ENCODE measurements at places on chromosomes 16 and 17.
A peak's percentile ranks its signal among the peaks of the same experiment; 100 is the strongest.

DNA sequence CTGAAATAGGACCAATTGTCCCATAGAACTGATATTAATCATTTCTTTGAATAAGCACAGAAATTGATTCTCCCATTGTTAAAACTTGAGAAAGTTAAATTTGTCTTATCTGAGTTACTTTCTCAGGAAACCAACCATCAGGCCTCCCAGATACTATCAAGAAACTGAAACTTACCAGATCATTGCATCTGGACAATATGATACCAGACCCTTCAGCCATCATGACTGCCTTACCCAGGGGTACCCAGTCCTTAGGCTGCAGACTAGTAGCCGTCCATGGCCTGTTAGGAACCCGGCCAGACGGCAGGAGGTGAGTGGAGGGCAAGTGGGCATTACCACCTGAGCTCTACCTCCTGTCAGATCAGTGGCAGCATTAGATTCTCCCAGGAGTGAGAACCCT is 7.8 kb downstream of the STXBP4 start:
- DNase-seq, result no peak

GRCh38 chr17:65813306-65813705 is 251.9 kb upstream of the AXIN2 start:
- no peak for DNase-seq

DNA sequence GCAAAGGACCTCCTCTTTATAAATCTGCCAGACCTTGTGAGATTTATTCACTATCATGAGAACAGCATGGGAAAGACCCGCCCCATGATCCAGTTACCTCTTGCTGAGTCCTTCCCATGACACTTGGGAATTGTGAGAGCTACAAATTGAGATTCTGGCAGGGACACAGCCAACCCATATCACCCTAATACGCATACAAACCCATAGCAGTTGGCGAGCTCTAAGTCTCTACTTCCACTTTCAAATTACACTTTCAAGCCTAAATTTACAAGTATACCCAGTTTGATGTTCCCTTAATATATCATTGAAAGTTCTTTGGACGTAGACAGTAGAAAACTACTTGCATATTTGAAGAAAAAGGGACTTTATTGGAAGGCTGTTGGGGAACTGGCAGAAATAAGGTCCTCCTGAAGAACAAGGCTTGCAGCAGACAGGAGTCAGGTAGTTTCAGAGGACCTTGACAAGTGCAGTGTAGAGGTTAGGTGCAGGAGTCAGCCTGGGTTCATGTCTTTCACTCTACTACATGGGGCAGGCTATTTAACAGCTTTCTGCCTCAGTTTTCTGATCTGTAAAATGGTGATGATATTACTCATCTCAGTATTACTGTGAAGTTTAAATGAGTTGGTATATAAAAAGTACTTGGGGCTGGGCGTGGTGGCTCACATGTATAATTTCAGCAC is 107.9 kb upstream of the EEF2KMT start:
- DNase-seq, result no peak

GRCh38 chr16:15502041-15502725 is 67.8 kb downstream of the BMERB1 start:
- peak; percentile 81 for DNase-seq

DNA sequence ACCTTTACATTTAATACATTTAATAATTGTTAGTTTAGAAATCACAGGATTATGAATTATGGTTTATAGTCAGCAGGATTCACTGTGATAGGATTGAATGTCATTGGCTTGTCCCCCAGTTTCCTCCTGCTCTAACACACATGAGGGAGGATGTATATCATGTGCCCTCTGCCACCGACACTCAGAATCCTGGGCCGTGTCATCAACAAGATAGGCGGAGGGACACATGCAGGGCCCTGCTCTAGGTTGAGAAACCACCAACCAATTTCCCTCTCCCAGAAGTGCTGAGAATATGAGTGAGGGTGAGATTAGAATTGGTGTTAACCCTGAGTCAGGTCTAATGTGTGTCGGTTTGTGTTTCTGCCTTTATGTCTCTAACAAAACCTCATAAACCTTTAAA is 85.1 kb downstream of the CES1 start:
- no peak for DNase-seq

DNA sequence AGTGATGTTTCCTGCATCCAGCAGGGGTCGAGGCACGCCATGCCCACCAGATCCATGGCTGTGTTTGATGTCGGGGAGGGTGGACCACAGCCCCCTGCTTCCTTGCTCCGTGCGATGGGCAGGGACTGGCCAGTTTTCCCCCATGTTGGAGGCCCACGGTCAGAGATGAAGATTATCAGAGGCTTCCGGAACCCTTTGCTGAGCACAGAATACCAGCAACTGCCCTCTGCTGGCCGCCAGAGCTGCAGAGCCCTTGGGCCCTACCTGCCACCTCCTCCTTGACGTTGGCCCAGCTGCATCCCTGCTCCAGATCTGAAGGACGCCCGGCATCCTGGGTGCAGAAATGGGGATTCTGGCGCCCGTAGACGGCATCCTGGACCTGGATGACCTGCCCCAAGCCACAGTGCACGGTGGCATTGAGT is 23.7 kb upstream of the BCO1 start:
- no peak for DNase-seq

DNA sequence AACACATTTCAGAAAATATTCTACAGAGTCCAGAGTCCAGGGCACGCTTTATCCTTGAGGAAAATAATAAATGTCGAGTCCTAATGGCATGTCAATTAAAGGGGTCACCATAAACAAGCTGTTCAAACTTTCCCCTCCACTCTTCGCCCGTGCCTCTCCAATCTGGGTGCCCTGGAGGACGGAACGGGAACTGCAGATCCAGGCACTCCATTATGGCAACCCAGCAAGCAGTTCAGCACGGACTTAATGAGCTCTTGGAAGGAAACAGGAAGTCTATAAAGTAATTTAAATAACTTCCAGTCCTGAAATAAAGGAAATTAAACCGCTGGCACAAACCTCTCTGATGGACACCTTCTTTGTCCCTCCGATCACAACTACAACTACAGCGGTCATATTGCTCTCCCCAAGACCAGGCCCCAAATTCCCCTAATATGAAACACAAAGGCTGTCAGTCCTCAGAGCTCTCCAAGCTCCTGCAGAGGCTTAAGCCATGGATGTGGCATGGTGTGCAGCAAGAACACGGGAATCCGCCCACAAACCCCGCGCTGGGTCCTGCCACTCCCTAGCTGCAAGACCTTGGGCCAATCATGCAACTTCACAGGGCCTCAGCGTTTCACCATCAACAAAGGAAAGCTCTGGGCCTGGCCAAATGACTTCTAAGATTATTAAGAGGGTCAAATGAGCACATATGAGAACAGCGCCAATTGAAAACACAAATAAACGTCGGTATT is 52.6 kb downstream of the ZFHX3 start:
- DNase-seq, result no peak

- DNase-seq, result no peak
Observed at GRCh38 chr16:80985611-80986010, 21.1 kb downstream of the CMC2 start.

DNA sequence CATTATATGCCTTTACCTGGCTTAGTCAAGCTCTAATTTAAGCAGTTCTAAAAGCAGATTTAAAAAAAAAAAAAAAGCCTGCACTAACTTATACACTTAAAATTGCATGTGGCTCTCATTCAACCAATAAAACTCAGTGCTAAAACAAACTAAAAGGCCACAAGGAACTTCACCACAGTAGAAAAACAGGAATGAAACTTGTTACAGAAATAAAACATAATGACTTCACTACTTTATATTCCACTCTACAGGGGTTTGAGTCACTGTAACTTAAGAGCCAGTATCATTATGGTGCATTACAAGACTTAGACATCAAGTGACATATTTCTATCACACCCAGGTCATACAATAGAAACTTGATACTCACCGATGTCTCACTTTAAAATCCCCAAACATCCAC is 11.1 kb downstream of the CA10 start:
- DNase-seq, result no peak

- no peak for DNase-seq
Observed at GRCh38 chr16:57039148-57039812, 49.9 kb downstream of the NLRC5 start.

DNA sequence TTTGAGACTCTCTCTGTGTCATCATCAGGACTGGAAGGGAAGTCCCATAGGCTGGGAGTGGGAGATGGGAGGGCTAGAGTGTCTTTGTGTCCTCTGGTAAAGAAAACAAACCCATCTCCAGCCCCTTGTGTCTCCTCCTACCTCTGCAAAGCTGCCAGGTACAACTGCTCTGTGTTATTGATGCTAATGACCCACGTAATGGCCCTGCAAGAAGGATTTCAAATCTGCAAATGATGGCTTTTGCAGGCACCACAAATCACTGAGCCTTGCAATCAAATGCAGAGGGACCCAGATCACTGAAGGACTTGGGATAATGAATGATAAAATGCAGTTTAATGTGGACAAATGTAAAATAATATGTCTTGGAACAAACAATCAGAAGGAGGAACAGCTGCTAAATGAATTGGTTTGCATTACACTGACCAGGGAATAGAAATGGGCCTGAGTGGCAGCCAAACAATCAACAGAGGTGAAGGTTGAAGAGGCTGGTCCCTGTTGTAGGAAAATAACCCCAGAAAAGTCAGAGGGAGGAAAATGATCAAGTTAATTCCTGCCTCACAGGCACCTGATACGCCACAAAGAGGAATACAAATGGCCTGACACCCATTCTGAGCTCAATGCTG is 425.1 kb downstream of the UTP18 start:
- no peak for DNase-seq

- DNase-seq, result no peak
Observed at GRCh38 chr16:71364133-71364681, 5.7 kb downstream of the CALB2 start.

DNA sequence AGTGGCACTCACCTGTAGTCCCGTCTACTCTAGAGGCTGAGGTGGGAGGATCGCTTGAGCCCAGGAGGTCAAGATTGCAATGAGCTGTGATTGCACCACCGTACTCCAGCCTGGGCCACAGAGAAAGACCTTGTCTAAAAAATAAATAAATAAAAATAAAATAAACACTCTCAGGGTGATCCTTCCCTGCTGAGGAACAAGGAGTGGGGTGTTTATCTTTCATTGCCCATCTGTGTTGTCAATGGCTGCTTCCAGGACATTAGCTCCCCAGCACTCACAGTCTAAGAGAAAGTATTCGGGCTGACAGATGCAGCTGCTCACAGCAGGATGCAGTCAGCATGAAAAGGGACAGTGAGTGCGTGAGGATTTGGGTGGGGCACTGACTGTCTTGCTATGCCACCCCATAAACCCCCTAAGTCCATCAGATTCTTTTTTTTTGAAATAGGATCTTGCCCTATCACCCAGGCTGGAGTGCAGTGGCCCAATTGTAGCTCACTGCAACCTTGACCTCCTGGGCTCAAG is 31.3 kb upstream of the RBBP6 start:
- no peak for DNase-seq

DNA sequence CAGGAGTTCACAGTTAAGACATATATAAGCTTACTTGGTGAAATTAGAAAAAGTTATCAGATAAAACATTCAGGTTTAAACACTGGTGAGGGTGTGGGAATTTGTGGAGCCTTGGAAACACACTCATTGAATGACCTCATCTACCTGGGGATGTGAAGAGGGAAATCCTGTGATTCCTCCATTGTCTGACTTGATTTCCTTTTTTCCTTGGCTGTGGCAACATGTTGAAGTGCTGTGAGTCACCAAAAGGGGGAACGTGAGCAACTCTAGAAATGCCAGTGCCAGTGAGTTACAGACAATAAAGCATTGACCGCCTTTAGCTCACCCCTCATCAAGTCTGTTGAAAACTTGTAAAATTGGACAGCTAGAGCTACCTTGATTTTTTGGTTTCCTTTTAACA is 1.8 kb downstream of the HMOX2 start:
- no peak for DNase-seq

GRCh38 chr17:40485851-40486521 is 15.4 kb downstream of the TNS4 start:
- DNase-seq, result peak; percentile 97

DNA sequence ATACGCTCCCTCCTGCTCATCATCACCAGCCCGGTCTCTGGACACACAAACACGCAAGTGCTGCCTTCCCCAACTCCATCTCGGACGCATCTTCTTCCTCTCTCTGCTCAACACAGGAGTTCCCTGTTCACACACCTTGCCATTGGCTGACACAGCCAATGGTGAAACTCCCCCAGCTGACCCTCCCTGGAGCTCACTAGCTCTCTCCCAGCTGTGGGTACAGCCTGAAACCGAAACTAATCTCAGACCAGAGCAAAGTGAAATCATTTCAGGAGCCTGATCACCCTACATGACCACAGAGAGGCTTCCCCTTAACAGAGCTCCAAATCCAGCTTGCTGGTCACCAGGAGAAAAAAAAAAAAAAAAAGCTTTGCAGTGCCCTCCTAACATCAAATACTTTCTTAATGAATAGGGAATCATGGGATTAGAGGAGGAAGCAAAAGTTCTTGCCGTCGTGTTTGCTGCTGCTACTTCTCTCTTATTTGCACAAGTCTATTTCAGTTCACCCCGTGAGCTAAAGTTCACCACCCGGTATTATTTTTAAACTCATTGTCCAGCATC is 8.3 kb downstream of the CUEDC1 start:
- DNase-seq, result no peak

GRCh38 chr16:67892375-67892774 is 679 bp upstream of the PSKH1 start:
- no peak for DNase-seq

DNA sequence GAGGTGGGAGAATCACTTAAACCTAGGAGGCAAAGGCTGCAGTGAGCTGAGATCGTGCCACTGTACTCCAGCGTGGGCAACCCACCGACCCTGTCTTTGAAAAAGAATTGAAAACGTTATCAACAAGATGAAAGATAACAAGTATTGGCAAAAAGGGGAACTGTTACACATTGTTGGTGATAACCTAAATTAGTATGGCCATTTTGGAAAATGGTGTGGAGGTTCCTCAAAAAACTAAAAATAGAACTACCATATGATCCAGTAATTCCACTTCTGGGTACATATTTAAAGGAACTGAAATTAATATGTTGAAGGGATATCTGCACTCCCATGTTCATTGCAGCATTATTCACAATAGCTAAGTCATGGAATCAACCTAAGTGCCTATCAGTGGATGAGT is 61.0 kb downstream of the ABHD15 start:
- no peak for DNase-seq

DNA sequence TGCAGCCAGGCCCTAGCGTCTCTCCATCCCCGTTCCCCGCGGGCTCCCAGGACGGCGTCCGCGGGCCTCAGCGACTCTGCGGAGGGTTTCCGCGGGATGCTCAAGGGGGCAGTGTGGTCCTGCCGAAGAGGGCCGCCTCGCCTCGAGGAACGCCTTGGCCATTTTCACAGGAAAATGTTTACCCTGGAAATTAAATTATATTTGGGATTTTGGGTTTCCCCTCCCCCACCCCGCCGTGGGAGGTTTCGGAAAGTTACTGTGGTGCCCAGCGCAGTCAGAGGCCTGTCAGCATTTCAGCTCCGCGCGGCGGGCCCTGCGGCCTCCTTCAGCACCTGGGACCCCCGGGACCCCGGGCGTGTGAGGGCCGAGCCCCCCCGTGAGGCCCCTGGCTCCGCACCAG is 94.5 kb downstream of the PCTP start:
- DNase-seq, result peak; percentile 6
